ENCODE measurements at places on chromosomes 5 and 9.

DNA sequence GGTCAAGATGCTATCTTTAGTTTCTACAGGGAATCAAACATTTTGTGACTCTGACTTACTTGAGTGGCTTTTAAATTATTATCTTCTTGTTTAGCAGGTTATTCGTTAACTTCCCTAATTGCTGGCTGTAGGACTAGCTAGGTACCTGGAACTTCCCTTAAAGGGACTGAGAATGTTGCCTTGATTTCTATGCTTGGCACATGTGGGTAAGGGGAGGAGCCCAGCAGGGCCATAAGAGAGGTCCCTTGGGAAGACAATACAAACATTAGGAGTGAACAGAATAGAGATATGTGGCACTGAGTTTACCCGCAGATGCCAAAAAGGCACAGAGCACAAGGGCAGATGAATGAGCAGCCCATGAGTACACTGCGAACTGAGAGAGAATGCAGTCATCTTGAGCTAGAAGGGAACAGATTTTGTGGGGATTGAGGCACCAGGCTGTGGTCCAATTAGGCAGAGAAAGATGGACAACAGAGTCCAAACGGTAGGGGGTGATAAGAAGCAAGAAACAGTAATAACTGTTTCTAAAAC, 9.8 kb downstream of the CKMT2 start:
- no peak for DNase-seq

- no peak for DNase-seq
These were observed 4.3 kb downstream of the PRRC2B start for GRCh38 chr9:131398204-131398603.

DNA sequence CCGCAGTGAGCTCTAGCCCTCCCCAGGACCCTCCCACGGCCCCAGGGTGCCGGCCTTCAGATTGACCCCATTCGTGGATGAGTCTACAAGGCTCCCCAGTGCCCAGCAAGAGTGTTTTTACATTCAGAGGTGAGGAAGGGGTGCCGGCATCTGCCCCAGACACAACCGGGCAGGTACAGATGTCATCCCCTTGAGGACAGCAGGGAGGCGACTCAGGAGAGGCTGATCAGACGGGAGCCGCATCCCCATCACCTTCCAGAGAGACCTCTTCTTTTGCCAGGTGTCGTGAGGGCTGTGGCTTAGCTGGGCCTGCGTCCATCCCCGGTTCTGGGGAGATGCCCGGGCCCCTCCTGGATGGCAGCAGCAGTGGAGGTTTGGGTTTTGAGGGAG, 4.3 kb upstream of the LRRC14B start:
- DNase-seq, result no peak

GRCh38 chr5:116378777-116379121, 195.9 kb downstream of the SEMA6A start:
- no peak for DNase-seq

DNA sequence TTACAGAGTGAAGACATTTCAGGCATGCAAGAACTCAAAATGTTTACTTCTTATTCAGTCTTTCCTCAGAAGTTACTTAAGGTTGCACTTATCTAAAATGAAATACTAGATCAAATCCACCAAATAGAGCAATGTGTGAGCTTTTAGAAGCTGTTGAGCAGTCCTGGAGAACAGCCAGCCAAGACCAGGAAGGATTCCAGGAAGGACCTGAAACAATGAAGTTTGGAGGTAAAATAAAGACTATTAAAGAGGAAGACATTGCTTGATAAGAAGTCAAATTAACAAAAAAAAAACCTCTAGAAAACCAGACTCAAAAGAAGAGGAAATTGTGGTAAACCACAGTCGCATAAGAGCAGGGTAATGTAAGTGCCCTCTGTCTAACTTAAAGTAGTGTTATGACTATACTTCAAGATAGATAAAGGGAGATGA, 156.2 kb upstream of the S1PR3 start:
- no peak for DNase-seq

- DNase-seq, result no peak
These were observed 69.3 kb downstream of the HSPA4 start for GRCh38 chr5:133121080-133121479.
